ENCODE measurements at places on chromosomes 16 and 17.
A peak's percentile ranks its signal among the peaks of the same experiment; 100 is the strongest.

DNA sequence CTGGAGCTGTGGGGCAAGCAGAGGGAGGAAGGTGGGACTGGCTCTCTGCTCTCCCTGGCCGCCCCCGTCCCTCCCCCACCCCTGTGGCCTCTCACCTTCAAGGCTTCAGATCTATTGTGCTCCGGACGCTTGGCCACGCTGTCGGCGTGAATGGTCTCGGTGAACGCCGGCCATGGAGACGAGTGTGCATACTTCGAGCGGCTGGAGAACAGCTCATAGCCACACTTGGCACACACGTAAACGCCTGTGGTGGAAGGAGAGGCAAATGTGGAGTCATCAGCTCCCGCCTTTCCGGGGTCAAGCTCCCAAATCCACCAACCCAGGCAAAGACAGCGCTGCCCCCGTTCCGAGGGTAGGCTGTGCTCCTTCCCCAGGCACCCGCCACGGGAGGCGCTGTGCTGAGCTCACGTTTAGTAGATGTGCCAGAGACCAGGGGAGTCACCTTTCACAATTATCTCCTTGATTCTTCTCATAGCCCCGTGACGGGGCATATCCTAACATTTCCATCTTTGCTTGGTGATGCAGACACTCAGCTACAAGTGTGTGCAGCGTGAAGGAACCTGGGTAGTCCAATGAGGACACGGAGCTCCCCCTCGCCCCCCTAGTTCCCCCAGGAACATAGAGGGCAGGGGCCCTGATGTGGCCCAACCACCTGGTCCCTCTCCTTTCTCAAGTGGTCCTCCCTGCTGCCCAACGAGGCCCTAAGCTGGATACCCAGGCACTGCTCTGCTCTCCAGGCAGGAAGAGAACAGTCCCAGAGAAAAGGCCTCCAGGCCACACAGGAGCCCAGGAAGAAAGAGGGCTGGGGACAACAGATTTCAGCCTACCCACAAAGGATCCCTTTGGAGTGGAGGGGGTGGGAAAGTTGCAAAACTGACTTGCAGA, 1.6 kb downstream of the MSRB1 start:
- DNase-seq: no peak

GRCh38 chr17:39462631-39463375, 1.5 kb downstream of the CDK12 start:
- no peak for DNase-seq

GRCh38 chr16:189604-190186, 9.4 kb downstream of the HBQ1 start:
- no peak for DNase-seq

DNA sequence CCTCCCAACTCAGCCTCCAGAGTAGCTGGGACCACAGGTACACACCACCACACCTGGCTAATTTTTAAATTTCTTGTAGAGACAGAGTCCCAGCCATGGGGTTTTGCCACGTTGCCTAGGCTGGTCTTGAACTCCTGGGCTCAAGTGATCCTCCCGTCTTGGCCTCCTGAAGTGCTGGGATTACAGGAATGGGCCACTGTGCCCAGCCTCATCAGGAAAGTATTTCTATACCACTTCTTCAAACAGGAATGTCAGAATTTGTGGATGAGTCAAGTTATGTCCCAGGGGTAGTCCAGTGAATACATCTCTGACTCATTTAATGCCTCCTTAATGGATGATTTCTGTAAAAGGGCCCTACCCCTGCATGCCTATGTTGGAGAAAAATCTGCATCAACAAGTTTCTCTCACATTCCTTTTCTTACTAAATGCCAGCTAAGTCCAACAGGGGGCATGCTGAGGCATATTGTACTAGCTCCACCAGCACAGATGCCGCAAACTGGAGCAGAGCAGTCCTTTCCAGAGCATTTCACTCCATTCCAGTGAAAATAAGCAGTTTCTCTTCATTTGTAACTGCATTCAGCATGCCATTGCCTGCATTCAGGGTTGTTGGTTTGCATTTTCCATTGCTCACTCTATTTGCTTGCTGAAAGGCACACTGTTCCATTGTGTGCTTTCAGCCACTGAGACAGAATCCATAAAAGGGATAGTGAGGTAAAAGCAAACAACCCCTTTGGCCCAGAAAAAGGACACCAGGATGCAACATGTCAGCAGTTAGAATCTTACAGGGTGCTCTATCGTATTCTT, 5.3 kb upstream of the CAVIN1 start:
- peak; percentile 31 for DNase-seq

- DNase-seq: no peak
Observed at GRCh38 chr17:1852327-1852726, 22.5 kb downstream of the RPA1 start.

DNA sequence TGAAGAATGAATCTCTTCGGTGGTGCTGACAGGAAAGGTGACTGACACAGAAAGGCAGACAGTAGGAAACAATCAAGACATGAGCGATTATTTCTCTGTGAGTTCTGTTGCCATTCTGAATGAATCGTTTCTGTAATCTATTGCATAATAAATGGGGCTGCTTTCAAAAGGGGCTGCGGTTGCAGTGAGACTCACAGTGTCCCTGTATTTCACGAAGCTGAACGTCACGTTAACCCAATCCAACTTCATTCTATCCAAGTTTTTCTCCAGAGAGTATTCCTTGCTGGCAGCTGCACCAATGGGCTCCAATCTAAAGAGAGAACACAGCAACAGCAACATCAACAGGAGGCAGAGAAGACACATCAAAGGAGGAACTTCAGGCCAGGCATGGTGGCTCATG, 75.4 kb downstream of the DNAH3 start:
- no peak for DNase-seq

GRCh38 chr17:49977463-49978389, 8.7 kb downstream of the DLX4 start:
- DNase-seq: no peak

GRCh38 chr16:19933740-19934139, 49.1 kb upstream of the GPRC5B start:
- no peak for DNase-seq

DNA sequence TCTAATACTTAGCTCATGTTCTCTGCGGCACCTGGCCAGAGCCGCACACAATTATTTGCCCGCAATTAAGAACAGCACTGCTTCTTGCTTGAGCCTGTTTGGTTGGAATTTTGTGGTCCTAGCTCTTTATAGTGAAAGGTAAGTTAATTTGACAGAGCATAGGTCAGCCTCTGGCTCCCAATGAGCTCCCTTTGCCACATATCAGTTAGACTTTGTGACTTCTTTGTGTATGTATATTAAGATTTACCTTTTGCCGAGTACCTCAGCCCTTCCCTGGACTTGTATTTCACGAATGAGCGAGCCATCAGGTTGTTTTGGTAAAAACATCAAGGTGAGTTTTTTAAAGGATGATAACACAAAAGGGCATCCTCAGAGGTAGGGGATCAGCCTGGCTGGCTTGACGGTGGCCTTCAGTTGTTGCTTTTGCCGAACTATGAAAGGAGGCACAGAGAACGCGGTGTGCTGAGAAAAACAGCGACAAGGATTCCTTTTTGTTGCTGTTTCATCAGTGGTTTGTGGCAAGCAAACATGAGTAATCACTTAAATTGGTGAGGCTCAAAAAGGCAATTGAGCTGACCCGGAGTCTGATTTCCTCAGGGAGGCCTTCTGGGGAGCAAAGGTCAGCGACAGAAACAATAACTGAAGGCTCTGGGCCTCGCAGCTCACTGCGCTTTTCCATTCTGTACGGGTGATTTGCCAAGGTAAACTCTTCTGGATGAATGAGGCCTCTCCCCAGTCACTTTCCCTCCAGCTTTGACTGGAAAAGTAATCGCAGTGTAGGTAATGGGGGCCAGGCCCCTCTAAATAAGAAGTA, 163.6 kb downstream of the HS3ST3A1 start:
- no peak for DNase-seq

- no peak for DNase-seq
Observed at GRCh38 chr16:83937922-83938885, 14.8 kb upstream of the OSGIN1 start.

DNA sequence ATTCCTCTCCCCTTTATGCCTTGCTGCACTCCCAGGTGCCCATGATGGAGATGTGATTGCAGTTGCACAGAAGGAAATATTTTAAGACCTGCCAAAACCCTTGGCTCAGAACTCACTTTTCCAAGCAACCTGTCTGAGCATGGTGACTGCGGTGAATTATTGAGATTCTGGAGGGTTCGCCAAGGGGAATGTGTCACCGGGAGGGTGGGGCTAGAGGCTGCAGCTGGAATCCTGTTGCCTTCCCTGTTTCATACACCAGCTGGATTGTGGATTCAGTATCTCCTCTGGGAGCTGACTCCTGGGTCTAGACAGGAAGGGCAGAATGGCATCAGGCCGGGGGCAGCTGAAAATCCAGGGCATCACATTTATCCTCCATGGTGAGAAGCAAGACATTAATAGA, 527.2 kb downstream of the TMEM114 start:
- DNase-seq: no peak

GRCh38 chr16:80346111-80346632, 194.6 kb upstream of the DYNLRB2 start:
- DNase-seq: no peak
